Activated CD4-positive, CD25-positive, alpha-beta regulatory T cell treated with anti-CD3 and anti-CD28 coated beads, Interleukin-2, amount 50 U/mL, for 16 hours (primary cell): ENCODE measurements at places on chromosomes 16 and 17.

DNA sequence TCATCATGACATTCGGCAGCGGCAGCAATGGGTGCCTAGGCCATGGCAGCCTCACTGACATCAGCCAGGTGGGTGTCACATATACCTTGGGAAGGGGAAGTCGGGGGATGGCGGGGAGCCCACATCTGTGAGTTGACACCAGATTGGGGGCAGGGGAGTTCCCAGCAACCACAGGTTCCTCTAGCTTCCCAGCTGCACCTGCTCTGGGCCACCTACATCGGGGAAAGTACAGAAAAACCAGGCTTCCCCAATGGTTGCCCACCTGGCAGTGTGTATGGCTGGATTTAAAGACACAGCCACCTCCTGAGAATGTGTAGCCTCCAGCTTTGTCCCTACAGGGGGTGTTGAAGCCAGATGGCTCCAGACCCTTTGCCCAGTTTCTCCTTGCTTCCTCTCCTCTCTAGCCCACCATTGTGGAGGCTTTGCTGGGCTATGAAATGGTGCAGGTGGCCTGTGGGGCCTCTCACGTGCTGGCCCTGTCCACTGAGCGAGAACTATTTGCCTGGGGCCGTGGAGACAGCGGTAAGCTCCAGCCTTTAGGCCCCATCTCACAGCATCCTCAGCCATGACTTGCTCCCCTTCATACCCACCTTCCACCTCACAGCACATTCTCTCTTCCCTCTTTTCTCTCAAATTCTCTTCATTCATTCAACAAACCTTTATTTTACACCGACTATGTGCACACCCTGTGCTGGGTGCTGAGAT lies 5.0 kb upstream of the TRAF4 start:
- DNase-seq: no peak

- no peak for DNase-seq
Measured at GRCh38 chr17:48732688-48733629, 4.4 kb upstream of the HOXB13 start.

DNA sequence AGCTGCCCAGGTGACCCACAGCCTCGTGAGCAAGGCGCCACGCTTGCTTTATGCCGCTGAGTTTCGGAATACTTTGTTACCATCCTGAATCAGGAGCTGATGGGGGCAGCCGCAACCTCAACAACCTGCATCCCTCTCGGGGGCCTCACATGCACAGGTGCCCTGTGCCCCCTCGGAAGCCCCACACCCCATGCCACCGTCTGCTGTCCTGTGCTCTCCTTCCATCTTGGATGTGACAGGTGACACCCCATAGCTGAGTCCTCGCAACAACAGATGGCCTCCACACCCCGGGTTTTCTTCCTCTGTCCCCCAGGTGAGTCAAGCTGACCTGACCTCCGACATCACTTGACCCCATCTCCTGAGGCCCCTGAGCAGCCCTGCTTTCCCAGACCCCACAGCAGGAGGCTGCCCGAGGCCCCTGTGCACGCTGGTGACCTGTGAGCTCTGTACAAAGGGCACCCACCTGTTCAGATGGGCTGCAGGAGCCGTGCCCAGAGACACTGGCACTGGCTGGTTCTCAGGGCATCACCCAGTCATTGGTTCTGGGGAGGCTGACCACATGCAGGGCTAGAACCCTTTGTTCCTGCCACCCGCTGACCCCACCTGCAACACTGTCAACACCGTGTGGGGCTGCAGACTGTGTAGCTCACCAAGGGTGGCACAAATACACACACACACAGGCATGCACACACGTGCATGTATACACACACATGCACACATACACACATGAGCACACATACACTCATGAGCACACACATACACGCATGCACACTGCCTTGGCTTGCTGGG lies 57.7 kb downstream of the RMI2 start:
- no peak for DNase-seq

- DNase-seq: no peak
Measured at GRCh38 chr16:78669994-78670393, 570.5 kb downstream of the WWOX start.

- no peak for DNase-seq
Measured at GRCh38 chr17:58303971-58304749, 23.4 kb upstream of the MPO start.

GRCh38 chr16:7303660-7304200 lies 28.9 kb upstream of the RBFOX1 start:
- DNase-seq: no peak

- DNase-seq: no peak
Measured at GRCh38 chr17:50252781-50253180, 21.5 kb upstream of the TMEM92 start.

- DNase-seq: no peak
Measured at GRCh38 chr16:52471650-52472370, 75.1 kb downstream of the TOX3 start.
